AG20443 (cell line): ENCODE measurements at places on chromosomes 2 and 18.

DNA sequence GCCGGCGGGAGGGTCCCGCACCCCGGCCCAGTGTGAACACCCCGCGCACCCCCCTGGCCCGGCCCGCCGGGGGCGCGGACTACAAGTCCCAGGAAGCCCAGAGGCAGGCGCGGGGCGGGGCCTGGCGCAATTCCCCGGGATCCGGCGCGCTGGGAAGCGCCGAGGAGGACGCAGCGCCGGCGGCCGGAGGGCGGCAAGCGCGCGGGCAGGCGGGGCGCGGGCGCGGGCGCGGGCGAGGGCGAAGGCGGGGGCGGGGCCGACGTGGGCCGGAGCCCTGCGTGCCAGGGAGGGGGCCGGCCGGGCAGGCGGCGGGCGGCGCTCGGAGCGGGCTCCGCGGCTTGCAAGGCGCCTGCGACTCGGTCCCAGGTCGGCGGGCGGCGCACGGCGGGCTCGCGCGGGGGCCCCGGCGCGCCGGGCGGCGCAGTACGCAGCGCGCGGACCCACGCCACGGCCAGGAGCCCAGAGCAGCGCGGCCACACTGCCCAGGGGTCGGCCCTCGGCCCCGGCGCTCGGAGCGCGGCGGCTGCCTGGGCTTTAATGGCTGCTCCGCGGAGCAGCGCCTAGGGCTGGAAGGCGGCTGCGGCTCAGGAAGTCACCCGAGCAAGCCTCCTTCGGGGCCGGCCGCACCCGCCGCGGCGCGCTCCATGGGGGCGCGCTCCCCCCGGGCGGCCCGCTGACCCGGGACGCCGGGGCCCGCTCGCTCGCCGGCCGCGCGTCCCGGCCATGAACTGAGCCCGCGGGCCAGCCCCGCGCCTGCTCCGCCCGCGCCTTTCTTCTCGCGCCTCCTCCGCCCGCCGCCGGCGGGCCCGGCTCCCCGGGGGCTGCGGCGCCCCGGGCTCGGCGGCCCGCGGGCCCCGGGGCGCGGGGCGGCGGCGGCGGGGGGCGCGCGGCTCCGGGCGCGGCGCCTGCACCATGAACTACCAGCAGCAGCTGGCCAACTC lies at the start of gene AGAP1:
Gene AGAP1, plus strand, starts transcription at position 269 of the 941 bp plus-strand sequence.
- peak; percentile 97 for DNase-seq

- peak; percentile 58 for DNase-seq
These were observed 58.6 kb downstream of the KCNG2 start for GRCh38 chr18:79856119-79857007.

DNA sequence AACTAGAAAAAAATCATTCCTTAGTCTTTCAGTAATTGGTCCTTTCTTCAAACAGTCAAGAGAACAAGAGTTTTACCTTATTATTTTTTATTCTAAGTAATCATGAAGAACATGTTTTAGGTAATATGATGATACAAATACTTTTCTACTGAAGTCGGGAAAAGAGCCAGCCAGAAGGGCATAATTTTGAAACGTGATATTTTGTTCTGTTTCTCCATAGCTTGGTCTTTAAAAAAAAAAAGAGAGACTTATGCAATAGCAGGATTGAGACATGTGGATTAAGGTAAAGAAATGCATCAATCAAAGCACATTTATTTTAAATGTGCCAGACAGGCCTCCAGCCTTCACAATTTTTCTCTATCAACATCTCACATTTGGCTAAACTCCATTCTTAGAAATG lies 1016.8 kb downstream of the CNTNAP5 start:
- no peak for DNase-seq

- no peak for DNase-seq
These were observed 565.2 kb downstream of the LRP1B start for GRCh38 chr2:141565597-141565996.

- DNase-seq, result peak; percentile 83
These were observed 76.4 kb downstream of the AP1S3 start for GRCh38 chr2:223760838-223761502.

DNA sequence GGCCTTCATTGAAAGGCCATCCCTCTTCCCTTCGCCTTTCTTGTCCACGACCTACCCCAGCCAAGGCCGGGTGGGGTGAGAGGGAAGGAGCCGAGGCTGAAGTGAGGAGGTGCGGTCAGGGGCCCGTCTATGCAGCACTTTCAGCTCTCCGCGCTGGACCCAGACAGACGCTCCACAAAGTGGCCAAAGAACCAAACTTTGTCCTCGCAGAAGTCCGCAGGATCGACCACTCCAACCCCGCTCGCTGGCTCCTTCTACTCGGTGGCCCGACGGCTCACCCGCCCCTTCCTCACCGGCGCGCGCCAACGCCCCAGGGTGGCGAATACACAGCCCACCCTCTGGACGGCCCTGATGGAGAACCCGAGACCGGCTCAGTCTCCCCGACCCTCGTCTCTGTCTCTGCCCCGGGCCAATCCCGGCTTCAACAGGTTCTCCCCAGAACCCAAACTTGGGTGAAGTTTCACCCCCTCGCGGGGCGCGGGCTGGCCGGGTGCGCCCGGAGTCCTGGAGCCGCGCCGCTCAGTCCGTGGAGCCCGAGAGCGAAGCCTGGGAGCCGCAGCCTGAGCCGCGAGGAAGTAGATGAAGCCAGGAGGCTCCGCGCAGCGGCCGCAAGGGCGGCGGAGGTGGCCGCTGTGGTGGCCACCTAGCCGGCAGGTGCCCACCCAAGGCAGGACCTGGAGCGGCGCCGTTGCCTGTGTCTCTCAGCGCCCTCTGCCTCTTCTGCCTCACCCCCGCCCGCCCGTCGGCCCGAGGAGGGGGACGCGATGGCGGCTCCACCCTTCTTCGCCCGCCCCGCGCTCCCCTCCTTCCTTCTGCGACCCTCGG lies 26.7 kb upstream of the ALPP start:
- DNase-seq, result no peak

- no peak for DNase-seq
These were observed 216.8 kb upstream of the HNMT start for GRCh38 chr2:137747509-137747908.

- DNase-seq, result peak; percentile 75
These were observed 352.0 kb downstream of the TNS1 start for GRCh38 chr2:217650716-217651360.

GRCh38 chr2:112751451-112752197 lies 12.8 kb downstream of the CKAP2L start:
- DNase-seq, result no peak

GRCh38 chr2:41854227-41854626 lies 193.6 kb upstream of the PKDCC start:
- DNase-seq, result no peak

DNA sequence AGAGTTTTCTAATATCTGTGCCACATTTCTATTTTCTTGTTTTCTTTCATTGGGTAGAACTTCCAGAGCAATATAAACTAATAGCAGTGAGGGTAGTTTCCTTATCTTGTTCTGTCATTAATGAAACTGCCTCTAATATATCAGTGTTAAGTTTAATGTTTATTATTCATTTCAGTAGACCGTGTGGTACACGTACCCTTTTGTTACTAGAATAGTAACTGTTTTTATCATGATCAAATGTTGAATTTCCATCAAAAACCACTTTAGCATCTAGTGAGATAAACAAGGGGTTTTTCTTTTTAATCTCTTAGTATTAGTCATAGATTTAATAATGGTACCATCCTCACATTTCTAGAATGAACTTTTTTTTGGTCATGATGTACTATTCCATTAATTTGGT lies 16.0 kb downstream of the DGUOK start:
- no peak for DNase-seq

DNA sequence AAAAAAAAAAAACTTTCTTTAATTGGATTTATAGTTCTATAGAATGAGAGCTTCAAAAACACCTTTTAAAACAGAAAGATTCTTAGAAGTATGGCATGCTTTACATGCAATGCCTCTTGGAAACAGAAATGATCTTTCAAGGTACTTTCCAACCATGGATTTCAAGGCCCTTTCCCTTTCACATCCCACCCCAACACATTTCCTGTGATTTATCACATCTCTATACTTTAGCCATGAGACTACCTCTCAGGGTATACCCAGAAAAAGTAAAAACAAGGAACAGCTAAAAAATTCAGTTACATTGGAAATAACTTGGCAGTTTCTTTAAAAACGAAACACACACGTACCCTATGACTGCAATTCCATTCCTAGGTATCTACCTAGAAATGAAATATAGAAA lies 15.2 kb downstream of the RNU4ATAC start:
- no peak for DNase-seq

DNA sequence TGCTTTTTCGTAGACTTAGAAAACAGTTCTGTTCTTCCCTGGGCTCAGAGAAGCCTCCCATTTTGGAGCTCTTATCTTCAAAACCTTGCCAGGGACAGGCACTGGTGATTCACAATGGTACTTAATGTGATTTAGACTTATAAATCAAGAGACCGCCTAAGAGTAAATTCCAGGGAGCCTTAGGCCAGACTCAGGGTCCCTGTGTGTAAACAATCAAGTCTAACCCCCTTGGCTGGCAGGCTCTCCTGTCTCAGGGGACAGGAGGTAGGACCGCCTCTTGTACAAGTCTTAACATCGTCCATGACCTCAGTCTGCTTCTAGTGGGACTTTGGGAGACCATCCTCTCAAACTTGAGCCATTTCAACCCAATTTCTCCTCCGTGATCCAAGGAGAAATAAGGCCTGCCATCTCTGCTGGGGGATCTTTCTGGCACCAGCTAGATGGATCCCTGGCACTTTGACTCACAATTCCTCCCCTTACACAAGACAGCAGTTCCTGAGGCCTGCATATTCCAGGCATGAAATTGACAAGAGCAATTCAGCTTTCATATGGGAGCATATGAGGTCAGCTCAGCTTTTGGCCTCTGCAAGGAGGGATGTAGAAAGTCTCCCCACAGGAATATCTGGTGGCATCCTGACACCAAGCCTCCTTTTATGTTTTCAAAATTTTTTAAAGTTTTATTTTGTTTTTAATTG lies 487.0 kb downstream of the TNS1 start:
- no peak for DNase-seq

DNA sequence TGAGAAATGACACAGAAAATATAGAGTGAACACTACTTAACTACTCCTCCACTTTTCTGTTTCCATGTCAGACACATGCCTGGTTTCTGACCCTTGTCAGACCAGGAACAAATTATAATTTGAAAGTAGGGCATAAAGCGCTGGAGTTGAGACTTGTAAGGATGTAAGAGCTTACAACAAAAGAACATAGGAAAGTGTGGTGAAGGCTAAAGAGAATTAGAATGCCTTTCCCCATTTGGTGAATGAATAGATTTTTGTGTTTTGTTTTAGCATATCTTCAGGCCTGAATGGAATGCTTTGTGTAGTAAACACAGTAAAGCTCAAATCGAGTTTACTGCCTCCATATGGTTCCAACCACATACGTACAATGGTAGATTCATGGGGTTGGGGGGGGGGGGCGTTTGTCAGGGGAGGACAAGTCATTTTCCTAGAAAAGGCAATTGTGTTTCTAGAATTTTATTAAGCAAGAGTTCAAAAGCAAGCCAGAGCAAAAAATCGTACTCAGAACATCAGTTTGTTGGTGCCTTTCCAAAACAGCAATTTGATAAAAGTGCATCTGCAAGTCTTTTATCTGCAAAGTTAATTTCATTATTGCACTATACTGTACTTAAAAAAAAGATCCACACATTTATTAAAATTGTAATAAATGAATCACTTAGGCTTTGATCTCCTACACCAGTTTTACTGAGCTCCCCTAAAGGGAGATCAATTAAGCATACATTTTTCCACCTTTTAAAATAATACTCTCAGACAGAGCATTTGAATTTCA lies 30.9 kb downstream of the NRXN1 start:
- no peak for DNase-seq

DNA sequence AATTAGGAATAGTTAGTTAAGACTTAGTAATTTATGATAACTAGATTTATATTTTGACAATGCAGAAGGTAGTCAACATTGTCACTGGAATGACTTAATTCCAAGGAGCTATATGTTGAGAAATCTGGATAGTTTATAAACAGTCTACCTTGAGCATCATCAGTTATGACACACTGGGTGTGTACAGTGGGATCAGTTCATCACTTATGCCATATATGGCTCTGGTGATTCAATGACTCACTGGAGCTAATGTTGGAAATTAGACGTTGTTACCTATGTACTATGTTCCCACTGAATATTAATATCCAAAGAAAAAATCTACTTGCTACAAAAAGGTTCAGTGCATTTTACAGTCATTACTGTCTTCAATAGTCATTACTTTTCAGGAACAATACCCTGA lies 34.0 kb upstream of the ITPRID2 start:
- no peak for DNase-seq

- DNase-seq, result peak; percentile 38
These were observed 134.3 kb downstream of the MEP1B start for GRCh38 chr18:32324181-32324580.

DNA sequence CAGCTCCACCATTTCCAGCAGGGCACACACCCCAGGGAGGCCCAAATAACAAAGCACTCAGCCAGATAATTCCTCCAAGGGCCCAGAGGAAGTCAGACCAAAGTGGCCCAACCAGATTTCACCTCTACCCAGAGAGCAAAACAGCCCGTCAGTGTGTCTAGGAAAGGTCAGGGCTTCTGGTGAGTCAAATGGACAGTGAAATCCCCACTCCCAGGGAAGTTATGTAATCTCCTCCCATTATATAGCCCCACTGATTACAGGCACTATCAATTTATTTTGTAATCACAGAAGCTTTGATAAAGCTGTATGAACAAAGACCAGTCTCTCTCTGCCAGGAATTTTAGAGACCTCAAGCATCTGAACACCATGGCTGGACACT lies 4.0 kb downstream of the B4GALT6 start:
- DNase-seq, result no peak

GRCh38 chr2:231894566-231895380 lies 31.4 kb downstream of the NPPC start:
- no peak for DNase-seq

GRCh38 chr2:71706121-71706520 lies 252.8 kb downstream of the DYSF start:
- no peak for DNase-seq

- no peak for DNase-seq
These were observed 63.4 kb upstream of the OTOS start for GRCh38 chr2:240203788-240204270.
